ENCODE measurements at places on chromosomes 3 and 15. TPM values are rescaled to one million over a fixed set of nuclear protein-coding genes. Genes with fewer than 3 reads are reported as not detected.

- H3K27ac ChIP-seq = no peak overlapping the region
- H3K4me3 ChIP-seq = no peak overlapping the region
- DNase-seq = peak; percentile 65
- H3K4me1 ChIP-seq = no peaks in the 10 kb centered on the region
- H3K36me3 ChIP-seq = no peaks in the 10 kb centered on the region
Measured at GRCh38 chr3:102229062-102229655, 205.7 kb upstream of the ZPLD1 start.

DNA sequence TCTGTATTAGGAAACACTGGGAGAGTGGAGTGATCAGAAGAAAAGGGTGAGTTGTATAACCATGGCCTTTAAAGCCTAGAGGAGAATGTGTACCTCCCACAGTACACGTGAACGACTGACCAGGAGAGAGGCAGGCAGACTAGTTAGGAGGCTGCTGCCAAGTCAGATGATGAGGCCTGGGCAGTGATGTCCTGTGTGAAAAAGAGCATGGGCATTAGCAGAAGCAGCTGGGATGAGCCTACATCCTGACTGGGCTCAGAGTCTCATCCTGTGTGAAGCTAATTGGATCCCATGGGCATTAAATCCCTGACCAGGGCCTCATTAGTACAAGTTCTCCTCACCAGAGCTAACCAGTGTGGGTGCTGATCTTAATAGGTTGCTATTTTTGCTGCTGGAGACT, 89.1 kb upstream of the SLC2A2 start:
- DNase-seq = no peak

Gene NOX5
- total RNA-seq = 0.08 TPM

Gene EXD1
- total RNA-seq = not detected

DNA sequence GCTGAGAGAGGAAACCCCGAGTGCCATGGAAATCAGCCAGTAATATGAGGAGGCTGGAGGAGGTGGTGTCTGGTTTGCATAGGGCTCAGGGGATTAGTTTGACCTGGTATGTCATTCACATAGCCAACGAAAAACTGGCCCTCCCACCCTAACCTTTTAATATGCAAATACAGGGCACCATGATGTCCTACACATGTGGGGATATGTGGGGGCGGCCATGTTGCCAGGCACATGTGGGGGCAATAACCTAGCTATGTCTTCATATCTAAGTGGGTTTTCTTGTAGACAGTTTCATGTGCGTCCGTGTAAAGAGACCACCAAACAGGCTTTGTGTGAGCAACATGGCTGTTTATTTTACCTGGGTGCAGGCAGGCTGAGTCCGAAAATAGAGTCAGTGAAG, 110.1 kb downstream of the MOBP start:
- H3K4me1 ChIP-seq = no peaks in the 10 kb centered on the region
- no peaks in the 10 kb centered on the region for H3K36me3 ChIP-seq
- no peak for DNase-seq
- no peak overlapping the region for H3K27ac ChIP-seq

GRCh38 chr3:196203846-196204245, 7.4 kb downstream of the ZDHHC19 start:
- no peak overlapping the region for H3K4me3 ChIP-seq
- H3K4me1 ChIP-seq = peaks cover 11% of the 10 kb centered on the region

GRCh38 chr15:31383139-31383538, 56.5 kb downstream of the KLF13 start:
- no peak for DNase-seq
- H3K4me1 ChIP-seq = peaks cover 43% of the 10 kb centered on the region
- H3K4me3 ChIP-seq = no peak overlapping the region
- no peak overlapping the region for H3K27ac ChIP-seq

- no peaks in the 10 kb centered on the region for H3K27me3 ChIP-seq
- no peaks in the 10 kb centered on the region for H3K4me1 ChIP-seq
- no peak for DNase-seq
- H3K36me3 ChIP-seq = peaks cover 34% of the 10 kb centered on the region
- no peak overlapping the region for H3K27ac ChIP-seq
- no peak overlapping the region for H3K4me3 ChIP-seq
Measured at GRCh38 chr15:65450556-65450955, 27.8 kb upstream of the IGDCC4 start.

DNA sequence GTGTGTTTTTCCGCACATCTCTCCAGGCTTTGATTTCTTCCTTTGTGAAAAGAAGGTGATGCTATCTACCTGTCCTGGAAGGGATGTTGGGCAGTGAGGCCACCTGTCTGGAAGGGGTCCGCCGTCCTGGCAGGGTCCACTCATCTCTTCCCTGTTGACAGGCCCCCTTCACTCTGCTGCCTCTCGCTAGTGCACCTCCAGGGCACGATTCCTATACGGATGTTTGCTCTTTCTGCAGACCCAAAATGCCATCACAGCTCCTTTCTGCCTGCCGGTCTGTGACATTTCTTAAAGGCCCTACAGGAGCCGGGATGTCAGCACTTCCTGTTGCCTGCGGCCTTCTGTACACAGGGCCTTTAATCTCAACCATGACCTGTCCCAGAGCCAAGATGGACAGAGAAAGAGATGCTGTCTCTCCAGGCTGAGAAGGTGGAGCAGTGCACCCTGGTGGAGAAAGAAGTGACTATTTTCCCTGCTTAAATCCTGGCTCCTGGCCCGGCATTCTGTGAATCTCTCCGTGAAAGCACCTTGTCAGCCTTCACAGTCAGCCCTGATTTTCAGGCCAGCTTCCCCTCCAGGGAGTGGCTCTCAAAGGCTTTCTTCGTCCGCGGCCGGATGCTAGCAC, 7.4 kb downstream of the FAM3D start:
- no peaks in the 10 kb centered on the region for H3K36me3 ChIP-seq
- no peak overlapping the region for H3K4me3 ChIP-seq
- no peaks in the 10 kb centered on the region for H3K4me1 ChIP-seq
- no peak overlapping the region for H3K27ac ChIP-seq
- H3K27me3 ChIP-seq = no peaks in the 10 kb centered on the region
- DNase-seq = no peak

Gene THUMPD3
- 36.9 TPM for total RNA-seq

DNA sequence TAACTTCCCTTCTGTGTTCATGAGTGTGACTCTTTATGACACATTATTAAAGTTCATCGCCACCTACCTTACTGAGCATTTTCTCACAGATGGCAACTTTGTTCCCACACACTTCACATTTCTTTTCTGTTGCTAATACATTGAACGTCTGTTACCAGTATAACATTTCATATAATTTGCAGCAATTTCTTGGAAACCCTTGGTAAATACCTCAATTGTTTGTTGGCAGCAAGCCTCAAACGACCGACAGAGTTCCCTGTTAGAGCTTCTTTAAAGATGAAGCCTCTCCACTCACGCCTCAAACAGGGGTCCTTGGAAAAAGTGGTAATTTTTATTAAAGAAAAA, 3.2 kb upstream of the CHSY1 start:
- peaks cover 18% of the 10 kb centered on the region for H3K4me1 ChIP-seq
- no peak for DNase-seq
- no peak overlapping the region for H3K4me3 ChIP-seq
- H3K36me3 ChIP-seq = no peaks in the 10 kb centered on the region
- H3K27me3 ChIP-seq = no peaks in the 10 kb centered on the region

Gene GALNT15
- total RNA-seq = not detected

GRCh38 chr3:54251705-54252104, 129.4 kb downstream of the CACNA2D3 start:
- no peaks in the 10 kb centered on the region for H3K36me3 ChIP-seq
- DNase-seq = no peak
- no peak overlapping the region for H3K4me3 ChIP-seq

Gene MAP2K5
- 31.4 TPM for total RNA-seq

DNA sequence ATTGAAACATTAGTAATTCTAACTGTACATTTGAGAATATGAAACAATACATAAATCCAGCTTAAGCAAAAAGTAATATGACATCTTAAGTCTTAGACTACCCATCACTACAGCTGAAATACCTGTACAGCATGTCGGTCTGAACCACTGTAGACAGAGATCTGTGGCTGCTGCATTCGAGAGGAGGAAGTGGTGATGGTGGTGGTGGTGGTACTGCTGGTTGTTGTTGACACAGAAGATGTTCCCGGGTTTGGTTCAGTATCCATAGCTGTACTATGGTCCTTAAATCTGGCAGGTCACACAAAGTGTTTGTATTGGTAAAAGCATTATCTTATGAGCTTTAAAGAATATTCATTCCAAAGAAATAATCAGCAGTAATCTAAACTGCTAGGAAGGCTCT, 2.9 kb downstream of the PHC3 start:
- H3K36me3 ChIP-seq = peaks cover 20% of the 10 kb centered on the region
- H3K4me1 ChIP-seq = peaks cover 57% of the 10 kb centered on the region
- H3K27ac ChIP-seq = no peak overlapping the region
- no peak overlapping the region for H3K4me3 ChIP-seq

Gene RARB
- total RNA-seq = not detected

GRCh38 chr15:37122703-37123102, 22.4 kb upstream of the MEIS2 start:
- no peak overlapping the region for H3K27ac ChIP-seq
- H3K27me3 ChIP-seq = no peaks in the 10 kb centered on the region
- H3K4me3 ChIP-seq = no peak overlapping the region
- no peaks in the 10 kb centered on the region for H3K4me1 ChIP-seq
- no peaks in the 10 kb centered on the region for H3K36me3 ChIP-seq

GRCh38 chr3:196843435-196844110, 24.1 kb upstream of the SENP5 start:
- no peaks in the 10 kb centered on the region for H3K4me1 ChIP-seq
- H3K27me3 ChIP-seq = no peaks in the 10 kb centered on the region
- no peak overlapping the region for H3K27ac ChIP-seq
- no peak for DNase-seq

- no peaks in the 10 kb centered on the region for H3K36me3 ChIP-seq
- no peak for DNase-seq
- no peak overlapping the region for H3K27ac ChIP-seq
- H3K4me1 ChIP-seq = peaks cover 64% of the 10 kb centered on the region
- H3K27me3 ChIP-seq = no peaks in the 10 kb centered on the region
Measured at GRCh38 chr15:60793656-60794055, 314.7 kb upstream of the ICE2 start.

DNA sequence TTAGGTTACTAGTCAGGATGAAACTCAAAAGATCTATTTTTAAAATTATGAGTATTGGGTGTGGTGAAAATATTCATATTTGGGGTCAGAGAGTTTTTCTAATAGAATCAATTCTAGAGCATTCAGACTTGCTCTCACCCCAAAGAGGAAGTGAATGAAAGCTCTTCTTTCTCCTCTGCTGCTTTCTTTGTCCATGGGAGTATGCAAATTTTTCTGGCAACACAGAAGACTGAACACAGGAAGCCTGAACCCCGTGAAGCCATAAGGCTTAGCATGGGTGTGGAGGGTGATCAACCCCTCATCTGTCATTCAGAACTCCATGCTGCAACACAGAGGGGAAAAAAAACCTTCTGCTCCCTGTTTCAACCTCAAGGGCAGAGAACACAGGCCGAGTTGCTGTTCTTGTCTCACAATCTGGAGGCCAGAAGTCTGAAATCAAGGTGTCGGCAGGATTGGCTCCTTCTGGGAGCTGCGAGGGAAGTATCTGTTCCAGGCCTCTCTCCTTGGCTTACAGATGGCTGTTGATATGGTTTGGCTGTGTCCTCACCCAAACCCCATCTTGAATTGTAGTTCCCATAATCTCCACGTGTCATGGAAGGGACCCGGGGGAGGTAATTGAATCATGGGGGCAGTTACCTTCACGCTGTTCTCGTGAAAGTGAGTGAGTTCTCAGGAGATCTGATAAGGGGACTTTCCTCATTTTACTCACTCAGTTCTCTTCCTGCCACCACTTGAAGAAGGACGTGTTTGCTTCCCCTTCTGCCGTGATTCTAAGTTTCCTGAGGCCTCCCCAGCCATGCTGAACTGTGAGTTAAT, 33.7 kb upstream of the CD47 start:
- peak overlapping the region; percentile 86 for H3K27ac ChIP-seq
- peaks cover 69% of the 10 kb centered on the region for H3K4me1 ChIP-seq
- no peaks in the 10 kb centered on the region for H3K27me3 ChIP-seq
- peak; percentile 79 for DNase-seq
- H3K4me3 ChIP-seq = peak overlapping the region; percentile 87
- no peaks in the 10 kb centered on the region for H3K36me3 ChIP-seq

DNA sequence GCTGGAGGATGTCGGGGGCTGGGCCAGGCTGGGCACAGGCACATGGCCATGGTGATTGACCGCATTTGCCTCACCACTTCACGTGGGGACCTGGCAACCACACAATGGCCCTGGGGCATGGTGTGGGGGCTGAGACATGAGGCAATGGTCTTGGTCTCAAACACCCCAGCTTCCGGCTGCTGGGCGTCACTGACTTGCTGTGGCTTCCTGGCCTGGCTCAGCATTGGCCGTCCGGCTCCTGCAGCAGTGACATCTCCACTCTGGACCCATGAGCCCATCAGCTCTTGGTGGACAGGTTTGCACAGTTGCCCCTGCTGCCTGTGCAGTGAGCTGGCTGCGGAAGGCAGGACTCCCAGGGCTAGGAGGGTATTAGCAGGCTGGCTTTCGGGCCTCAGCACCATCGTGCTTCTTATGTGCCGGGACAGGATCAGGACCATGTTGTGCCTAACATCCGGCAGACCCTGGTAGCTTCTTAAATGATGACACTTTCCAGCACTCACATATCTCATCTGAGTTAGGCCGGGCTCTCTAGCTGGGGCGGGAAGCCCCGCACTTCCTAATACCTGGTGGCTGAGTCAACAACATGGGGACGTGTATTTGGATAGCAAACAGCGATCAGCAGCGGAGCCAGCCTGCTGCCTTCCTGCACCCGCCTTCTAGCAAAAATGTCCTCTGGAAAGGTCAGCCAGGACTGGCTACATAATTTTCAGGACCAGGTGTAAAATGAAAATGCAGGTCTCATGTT, 34.1 kb downstream of the ZNF710 start:
- peak overlapping the region; percentile 33 for H3K4me3 ChIP-seq
- no peaks in the 10 kb centered on the region for H3K36me3 ChIP-seq
- H3K27ac ChIP-seq = peak overlapping the region; percentile 58
- DNase-seq = no peak
- H3K4me1 ChIP-seq = peaks cover 70% of the 10 kb centered on the region

Gene SAXO2
- total RNA-seq = 2.7 TPM

Gene CYP8B1
- total RNA-seq = not detected

DNA sequence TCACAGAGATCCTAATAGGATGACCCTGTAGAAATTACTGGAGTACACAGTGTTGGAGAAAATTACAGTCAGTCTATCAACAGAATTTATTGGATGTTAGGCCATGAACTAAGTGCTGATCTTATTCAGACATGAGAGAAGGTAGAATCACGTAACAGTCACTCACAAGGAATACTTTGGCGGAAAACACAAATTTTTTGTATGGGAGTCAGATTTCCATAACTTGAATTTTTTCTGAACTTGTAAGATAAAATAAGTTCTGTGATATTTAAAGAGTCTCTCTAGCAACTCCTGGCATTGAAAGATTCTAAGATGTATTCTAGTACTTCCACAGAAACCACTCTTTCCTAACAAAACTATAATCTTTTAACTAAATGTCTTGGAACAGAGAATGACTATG, 178.8 kb upstream of the MME start:
- no peak overlapping the region for H3K4me3 ChIP-seq
- no peak overlapping the region for H3K27ac ChIP-seq
- no peaks in the 10 kb centered on the region for H3K36me3 ChIP-seq
- H3K27me3 ChIP-seq = no peaks in the 10 kb centered on the region
- no peak for DNase-seq

- peaks cover 7% of the 10 kb centered on the region for H3K36me3 ChIP-seq
- no peak overlapping the region for H3K4me3 ChIP-seq
- no peaks in the 10 kb centered on the region for H3K27me3 ChIP-seq
Measured at GRCh38 chr3:186953011-186953487, 22.7 kb downstream of the ST6GAL1 start.

Gene GPR149
- not detected for total RNA-seq

Gene CCDC80
- not detected for total RNA-seq

- H3K4me3 ChIP-seq = peak overlapping the region; percentile 24
- peaks cover 99% of the 10 kb centered on the region for H3K4me1 ChIP-seq
- peak overlapping the region; percentile 56 for H3K27ac ChIP-seq
- no peaks in the 10 kb centered on the region for H3K27me3 ChIP-seq
- H3K36me3 ChIP-seq = peaks cover 17% of the 10 kb centered on the region
Measured at GRCh38 chr15:74793135-74794028, 11.5 kb downstream of the CSK start.

All from CD4-positive, alpha-beta memory T cell (primary cell).